ENCODE measurements at places on chromosomes 5 and 9.

GRCh38 chr9:129836311-129837007 is 1.2 kb downstream of the USP20 start:
- DNase-seq = no peak

- peak; percentile 49 for DNase-seq
Observed at GRCh38 chr9:115400796-115401195, 282.8 kb upstream of the TNC start.

DNA sequence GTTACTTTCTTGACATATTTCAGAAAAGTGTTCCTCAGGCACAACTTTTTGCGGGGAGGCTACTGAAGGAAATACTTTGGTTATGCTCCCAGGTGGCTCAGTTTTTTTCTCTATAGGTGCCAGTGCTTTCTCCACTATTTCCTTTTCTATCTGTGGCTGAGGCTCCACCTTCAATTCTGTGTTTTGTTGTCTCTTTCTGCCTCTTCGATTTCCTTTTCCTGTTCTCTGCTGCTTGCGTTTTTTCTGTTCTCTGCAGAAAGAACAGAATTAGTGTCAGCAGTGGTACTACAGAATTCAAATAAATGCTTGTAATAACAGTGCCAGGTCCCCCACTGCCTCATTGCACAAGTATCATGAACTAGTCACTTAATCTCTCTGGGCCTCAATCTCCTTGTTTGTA is 7.0 kb downstream of the HEMGN start:
- no peak for DNase-seq

- DNase-seq = no peak
Observed at GRCh38 chr9:11199335-11199734, 586.5 kb upstream of the PTPRD start.

GRCh38 chr5:122779451-122779850 is 4.6 kb downstream of the SNX2 start:
- no peak for DNase-seq

DNA sequence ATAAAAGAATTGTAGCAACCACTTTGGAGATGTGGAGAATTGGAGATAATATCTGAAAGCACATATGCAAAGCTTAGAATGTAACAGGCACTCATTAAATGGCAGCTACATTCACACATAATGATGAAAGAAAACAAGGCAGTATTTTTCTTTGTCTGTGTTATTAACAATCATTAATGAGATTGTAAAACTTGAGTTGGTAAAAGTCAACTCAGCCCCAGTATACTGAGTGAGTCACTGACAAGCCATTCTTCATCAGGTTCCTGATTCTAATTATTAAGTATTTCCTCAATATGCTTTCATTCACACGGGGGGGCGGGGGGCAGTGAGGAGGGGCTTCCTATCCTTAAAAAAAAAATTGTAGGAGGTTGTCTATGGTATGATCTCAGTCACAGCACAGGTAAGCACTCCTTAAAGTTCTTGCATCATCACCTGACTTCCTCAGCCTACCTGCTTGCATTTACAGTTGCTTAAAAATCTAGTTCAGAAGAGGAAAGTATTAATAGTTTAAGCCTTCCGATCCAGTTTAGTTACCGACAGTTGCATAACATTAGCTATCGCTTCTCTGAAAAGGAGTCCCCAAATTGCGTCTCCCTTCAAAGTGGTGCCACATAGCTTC is 379.8 kb downstream of the EFNA5 start:
- no peak for DNase-seq

DNA sequence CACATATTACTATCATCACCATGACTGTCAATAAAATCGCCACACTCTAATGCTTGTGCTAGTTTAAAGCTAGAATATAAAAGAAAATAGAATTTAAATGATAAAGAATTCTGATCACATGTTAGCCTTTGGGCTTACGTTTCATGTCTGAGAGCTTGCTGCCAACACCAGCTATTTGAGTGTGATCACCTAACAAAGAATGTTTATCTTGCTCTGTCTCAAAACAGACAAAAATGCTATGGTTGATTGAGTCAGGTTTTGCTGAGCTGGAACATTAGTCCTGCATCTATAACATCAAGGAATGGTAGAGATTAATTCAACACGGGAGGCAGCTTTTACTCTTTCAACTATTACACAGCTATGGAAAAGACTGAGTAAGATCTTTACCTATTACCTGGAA is 50.7 kb downstream of the MSX2 start:
- no peak for DNase-seq

DNA sequence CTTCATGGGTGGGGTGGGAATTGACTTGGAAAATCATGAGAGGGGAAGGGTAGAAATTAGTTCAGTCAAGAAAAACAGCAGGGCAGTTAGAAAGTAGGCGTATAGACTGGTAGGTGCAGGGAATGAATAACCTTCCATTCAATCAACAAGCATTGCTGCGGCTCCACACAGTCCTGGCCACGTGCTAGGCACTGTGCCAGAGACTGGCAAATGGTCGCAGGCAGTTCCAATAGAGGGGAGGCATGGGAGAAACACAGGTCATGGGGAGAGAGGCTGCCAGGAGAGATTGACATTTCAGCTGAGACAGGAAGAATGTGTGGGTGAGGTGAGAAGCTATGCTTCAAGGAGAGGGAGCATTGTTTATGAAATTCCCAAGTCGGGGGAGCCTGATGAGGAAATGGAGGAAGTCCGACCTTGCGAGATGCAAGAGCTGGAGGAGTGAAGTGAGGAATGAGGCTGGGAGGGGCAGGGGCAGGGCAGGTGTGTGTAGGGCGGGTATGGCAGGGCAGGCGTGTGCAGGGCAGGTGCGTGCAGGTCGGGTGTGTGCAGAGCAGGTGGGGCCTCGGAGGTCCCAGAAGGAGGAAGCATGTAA is 54.4 kb upstream of the PPARGC1B start:
- no peak for DNase-seq

DNA sequence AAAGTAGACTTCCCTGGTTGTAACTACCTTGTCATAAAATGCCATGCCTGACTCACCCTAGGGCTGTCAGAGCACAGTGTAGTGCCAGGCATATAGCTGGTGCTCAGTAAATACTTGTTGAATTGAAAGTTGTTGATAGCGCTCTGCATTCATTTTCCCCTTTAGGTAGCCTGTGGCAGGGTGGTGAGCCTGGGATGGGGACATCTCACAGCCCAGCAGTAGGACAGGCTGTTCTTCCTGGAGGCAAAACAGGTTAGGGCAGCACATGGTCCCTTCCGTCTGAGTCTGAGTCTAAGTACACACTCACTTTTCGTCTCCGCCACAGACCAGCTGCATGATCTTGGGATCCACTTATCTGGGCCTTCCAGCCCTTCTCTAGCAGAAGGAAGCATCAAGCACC is 401.9 kb downstream of the ZSWIM6 start:
- no peak for DNase-seq

- DNase-seq = no peak
Observed at GRCh38 chr9:76743931-76744330, 20.3 kb upstream of the PCA3 start.

GRCh38 chr9:125843646-125844045 is 96.5 kb downstream of the PBX3 start:
- no peak for DNase-seq

DNA sequence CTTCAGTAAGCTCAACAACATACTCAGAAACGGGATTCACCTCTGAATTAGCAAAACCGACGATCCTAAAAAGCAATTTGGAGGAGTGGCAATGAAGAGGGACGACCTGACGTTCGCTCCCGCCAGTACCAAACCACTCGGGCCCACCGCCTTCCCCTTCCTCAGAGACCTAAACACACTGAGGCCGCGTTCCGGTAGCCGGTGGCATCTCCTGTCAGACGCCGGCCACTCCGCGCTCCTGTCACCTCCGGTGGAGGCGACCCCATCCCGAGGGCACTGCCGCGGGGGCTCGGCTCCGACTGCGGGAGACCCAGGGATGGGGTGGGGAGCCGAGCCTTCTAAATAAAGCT is 617 bp downstream of the PPP6C start:
- DNase-seq = no peak
